ENCODE measurements at places on chromosomes 12 and 14. TPM values are rescaled to one million over a fixed set of nuclear protein-coding genes. Genes with fewer than 3 reads are reported as not detected.

Gene IGF1
- total RNA-seq = 3.6 TPM

Gene ARMH4
- 10.9 TPM for total RNA-seq

Gene IFNG
- total RNA-seq = not detected

Gene COL2A1
- 0.15 TPM for total RNA-seq

Gene ERP27
- not detected for total RNA-seq

Gene SRSF9
- 10.5 TPM for total RNA-seq

Gene COQ10A
- 2.1 TPM for total RNA-seq

Gene NRDE2
- total RNA-seq = 2.1 TPM

Gene MANSC4
- 0.48 TPM for total RNA-seq

Gene DCN
- 2,053 TPM for total RNA-seq

Gene NELL2
- total RNA-seq = not detected

DNA sequence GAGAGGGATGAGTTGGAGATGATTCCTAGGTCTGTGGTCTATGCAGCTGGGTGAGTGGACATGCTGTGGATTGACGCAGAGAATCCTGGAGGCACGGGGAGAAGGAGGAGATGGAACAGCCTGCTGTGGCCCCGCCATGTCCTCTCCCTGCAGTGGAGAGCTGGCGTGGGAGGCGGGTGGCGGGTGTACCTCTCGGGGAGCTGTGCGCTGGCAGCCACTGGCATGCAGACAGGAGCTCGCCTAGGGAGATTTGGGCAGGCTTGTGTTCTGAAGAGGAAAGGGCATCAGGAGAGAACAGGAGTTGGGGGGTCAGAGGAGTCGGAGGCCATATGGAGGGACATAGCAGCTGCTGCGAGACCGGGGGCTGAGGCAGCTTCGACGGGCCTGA, 56.1 kb downstream of the TECPR2 start:
- H3K36me3 ChIP-seq = no peaks in the 10 kb centered on the region
- no peak overlapping the region for H3K27ac ChIP-seq
- no peaks in the 10 kb centered on the region for H3K27me3 ChIP-seq
- H3K4me1 ChIP-seq = no peaks in the 10 kb centered on the region
- no peak overlapping the region for H3K4me3 ChIP-seq

GRCh38 chr12:101186291-101186690, 23.7 kb downstream of the SLC5A8 start:
- no peak for DNase-seq
- H3K36me3 ChIP-seq = no peaks in the 10 kb centered on the region
- H3K4me1 ChIP-seq = no peaks in the 10 kb centered on the region

DNA sequence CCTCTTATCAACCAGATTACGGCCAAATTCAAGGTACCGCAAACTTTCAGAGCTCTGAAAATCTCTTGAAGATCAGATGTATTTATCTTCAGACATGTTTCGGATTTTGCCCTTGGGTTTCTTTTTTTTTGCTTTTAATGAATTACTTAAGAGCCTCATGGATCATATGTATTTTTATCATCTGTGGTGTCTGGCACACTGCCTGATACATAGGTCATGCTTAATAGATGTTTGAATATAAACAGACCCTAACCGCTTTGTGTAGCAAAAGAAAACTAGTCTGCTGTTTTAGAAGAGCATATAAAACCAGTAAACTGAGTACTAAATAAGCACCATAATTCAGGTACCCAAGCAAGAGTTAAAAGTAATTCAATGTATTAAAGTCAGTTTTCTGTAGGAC, 20.1 kb upstream of the TBK1 start:
- no peaks in the 10 kb centered on the region for H3K27me3 ChIP-seq
- DNase-seq = no peak
- H3K4me3 ChIP-seq = no peak overlapping the region
- H3K4me1 ChIP-seq = no peaks in the 10 kb centered on the region
- H3K27ac ChIP-seq = no peak overlapping the region

DNA sequence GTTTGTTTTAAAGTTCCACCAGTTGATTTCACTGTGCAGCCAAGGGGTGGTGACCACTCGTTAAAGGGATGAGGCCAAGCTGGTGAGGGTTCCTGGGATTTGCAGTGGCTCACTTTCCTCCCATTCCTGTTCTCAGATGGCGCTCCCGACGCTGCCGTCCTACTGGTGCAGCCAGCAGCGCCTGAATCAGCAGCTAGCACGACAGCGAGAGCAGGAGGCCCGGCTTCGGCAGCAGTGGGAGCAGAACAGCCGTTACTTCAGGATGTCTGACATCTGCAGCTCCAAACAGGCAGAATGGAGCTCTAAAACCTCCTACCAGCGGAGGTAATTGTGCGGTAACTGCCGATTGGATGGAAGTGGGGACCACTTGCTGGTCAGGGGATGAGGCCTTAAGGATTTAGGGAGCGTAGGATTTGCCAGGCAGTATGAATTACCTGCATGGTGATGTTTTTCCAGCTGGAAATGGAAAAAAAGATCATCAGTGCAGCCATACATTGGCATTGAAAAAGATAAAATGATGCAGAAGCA, 2.9 kb downstream of the TCHP start:
- H3K36me3 ChIP-seq = no peaks in the 10 kb centered on the region
- H3K4me3 ChIP-seq = no peak overlapping the region
- H3K27ac ChIP-seq = no peak overlapping the region
- no peaks in the 10 kb centered on the region for H3K4me1 ChIP-seq
- DNase-seq = no peak

DNA sequence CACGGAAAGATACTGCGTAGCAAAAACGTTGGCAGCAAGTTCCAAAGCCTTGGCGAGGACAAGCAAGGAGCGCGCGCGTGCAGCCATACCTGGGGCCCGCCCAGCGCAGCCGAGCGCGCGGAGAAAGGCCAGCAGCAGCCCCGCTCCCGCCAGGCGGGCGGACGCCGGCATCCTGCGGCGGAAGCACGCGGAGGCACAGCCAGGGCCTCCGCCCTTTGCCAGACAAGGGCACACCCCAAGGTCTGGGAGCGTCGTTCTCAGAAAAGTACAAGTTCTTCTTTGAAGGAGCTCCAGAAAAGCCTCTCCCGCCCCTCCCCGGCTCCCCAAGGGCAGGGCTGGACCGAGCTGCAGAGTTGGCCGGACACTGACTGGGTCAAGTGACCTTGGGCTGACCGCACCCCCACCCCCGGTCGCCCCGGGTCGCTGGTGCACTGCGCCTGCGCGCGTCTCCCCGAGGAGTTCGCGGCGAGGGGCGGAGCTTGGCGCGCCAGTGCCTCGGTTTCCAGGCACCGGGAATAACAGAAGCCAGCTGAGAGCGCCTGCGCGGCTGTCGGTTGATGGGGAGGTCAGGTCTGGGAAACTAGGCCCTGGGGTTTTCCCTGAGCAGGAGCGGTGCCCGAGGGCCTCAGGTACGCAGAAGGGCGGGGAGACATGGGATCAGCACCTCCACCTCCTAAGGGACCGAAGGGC, at the start of gene ZC2HC1C:
TSS of gene ZC2HC1C (plus strand) at position 521 of the 690 bp plus-strand sequence. CDS start 933 bp downstream, outside the sequence.
- peak within 1 kb of the TSS; percentile 40 for H3K4me3 ChIP-seq
- DNase-seq = peak; percentile 95
- H3K36me3 ChIP-seq = no peaks in the 10 kb centered on the region
- peak within 1 kb of the TSS; percentile 86 for H3K27ac ChIP-seq

- no peaks in the 10 kb centered on the region for H3K4me1 ChIP-seq
- no peak overlapping the region for H3K4me3 ChIP-seq
- H3K27ac ChIP-seq = peak overlapping the region; percentile 54
- H3K27me3 ChIP-seq = no peaks in the 10 kb centered on the region
These were observed 72.9 kb upstream of the LTA4H start for GRCh38 chr12:96108321-96108720.

- H3K4me3 ChIP-seq = no peak overlapping the region
- no peak overlapping the region for H3K27ac ChIP-seq
- H3K4me1 ChIP-seq = no peaks in the 10 kb centered on the region
- no peak for DNase-seq
These were observed 145.3 kb downstream of the NTF3 start for GRCh38 chr12:5577211-5577612.

DNA sequence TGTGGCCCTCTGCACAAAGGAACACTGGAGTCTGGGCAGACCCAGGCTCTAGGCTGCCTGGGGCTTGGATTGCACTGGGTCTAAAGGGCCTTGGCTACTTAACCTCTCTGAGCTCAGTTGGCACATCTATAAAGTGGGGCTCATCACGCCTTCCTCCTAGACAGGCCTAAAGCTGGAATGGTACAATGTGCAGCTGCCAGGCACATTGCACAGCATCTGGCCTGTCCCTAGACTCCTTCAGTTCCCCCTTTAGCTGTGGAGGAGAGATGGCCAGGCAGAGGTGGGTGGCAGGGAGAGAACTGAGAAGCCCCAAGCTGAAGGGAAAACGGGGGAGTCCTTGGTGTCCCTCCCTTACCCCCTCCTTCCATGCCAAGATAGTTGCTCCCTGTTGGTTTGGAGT, 10.8 kb downstream of the IRF2BPL start:
- DNase-seq = no peak
- no peak overlapping the region for H3K4me3 ChIP-seq
- H3K27me3 ChIP-seq = no peaks in the 10 kb centered on the region

DNA sequence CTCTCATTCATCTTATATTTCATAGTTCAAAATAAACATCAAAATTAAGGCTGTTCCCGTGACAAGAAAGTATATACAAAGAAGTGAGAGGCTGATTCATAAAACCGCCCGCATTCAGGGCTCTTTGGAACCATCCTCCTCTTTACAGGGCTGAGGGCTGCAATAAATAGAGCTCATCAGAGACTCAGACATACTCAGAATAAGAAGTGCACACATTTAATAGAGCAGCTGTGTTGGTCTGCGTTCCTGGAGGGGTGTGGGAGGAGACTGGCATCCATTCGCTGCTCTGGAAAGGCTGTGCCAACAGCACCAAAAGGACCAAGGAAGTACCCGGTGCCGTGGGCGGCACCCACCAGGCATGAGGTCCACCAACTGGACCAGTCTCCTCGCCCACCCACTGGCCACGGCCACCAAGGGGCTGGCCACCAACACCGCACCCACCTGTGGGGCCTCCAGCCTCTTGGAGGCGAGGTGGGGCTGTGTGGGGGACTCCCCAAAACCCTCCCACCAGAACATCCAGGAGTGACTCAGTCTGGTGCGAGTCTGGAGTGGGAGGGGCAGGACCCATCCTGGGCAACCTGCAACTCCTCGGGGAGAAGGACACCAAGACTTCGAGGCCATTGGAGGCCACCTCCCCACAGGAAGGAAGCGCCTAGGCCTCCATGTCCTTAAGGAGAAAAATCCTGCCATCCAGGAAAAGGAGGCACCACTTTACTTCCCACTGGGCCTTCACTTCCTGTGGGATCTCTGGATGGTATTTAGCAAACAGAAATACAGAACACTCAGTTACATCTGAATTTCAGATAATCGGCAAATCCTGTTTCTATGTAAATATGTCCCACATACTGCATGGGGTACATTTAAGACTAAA, 32.7 kb downstream of the VCPKMT start:
- H3K4me3 ChIP-seq = no peak overlapping the region
- DNase-seq = no peak
- no peaks in the 10 kb centered on the region for H3K36me3 ChIP-seq
- H3K4me1 ChIP-seq = no peaks in the 10 kb centered on the region
- no peaks in the 10 kb centered on the region for H3K27me3 ChIP-seq
- peak overlapping the region; percentile 55 for H3K27ac ChIP-seq

DNA sequence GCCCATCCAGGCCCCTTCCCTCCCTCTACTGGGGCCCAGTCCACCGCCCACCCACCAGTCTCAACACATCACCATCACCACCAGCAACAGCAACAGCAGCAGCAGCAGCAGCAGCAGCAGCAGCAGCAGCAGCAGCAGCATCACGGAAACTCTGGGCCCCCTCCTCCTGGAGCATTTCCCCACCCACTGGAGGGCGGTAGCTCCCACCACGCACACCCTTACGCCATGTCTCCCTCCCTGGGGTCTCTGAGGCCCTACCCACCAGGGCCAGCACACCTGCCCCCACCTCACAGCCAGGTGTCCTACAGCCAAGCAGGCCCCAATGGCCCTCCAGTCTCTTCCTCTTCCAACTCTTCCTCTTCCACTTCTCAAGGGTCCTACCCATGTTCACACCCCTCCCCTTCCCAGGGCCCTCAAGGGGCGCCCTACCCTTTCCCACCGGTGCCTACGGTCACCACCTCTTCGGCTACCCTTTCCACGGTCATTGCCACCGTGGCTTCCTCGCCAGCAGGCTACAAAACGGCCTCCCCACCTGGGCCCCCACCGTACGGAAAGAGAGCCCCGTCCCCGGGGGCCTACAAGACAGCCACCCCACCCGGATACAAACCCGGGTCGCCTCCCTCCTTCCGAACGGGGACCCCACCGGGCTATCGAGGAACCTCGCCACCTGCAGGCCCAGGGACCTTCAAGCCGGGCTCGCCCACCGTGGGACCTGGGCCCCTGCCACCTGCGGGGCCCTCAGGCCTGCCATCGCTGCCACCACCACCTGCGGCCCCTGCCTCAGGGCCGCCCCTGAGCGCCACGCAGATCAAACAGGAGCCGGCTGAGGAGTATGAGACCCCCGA, 6.8 kb upstream of the RNU7-1 start:
- H3K4me3 ChIP-seq = peak overlapping the region; percentile 66
- no peaks in the 10 kb centered on the region for H3K36me3 ChIP-seq
- H3K27ac ChIP-seq = peak overlapping the region; percentile 97
- H3K4me1 ChIP-seq = peaks cover 28% of the 10 kb centered on the region

GRCh38 chr12:53938326-53939140, at the start of gene HOXC13:
TSS of gene HOXC13 (plus strand) at chr12:53938831. CDS start at chr12:53938907, 76 bp downstream.
- DNase-seq = no peak
- no peaks in the 10 kb centered on the region for H3K4me1 ChIP-seq
- H3K27me3 ChIP-seq = peaks cover 35% of the 10 kb centered on the region
- H3K27ac ChIP-seq = no peak within 1 kb of the TSS

DNA sequence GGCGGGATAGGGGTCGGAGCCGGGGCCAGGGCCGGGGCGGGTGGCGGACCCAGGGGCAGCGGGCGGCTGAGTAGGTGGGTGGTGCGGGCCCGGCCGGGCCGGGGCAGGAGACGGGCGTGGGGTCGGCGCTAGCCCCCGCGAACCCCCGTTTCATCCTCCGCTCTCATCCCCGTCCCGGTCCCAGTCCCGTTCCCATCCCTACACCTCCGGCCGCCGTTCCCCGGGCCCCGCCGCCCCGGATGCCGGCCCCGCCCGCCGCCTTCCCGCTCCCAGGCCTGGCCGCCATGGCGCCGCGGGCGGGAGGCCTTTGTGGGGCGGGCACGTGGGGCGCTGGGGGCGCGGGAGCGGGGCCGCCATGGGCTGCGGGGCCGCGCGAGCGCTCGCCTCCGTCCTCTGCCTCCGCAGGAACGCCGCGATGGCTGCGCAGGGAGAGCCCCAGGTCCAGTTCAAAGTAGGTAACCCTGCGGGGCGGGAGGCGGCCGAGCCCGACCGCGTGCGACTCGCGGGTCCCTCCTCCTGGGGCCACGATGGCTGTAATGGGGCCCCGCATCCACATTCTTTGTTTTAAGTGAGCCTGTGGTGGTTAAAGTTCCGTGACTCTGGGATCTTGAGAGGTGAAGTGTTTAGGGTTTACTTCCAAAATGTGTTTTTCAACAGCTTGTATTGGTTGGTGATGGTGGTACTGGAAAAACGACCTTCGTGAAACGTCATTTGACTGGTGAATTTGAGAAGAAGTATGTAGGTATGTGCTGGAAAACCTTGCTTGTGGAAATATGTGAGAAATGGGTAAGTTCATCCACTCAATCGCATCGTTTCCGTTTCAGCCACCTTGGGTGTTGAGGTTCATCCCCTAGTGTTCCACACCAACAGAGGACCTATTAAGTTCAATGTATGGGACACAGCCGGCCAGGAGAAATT, 572 bp downstream of the RAN start:
- peak overlapping the region; percentile 96 for H3K4me3 ChIP-seq
- peaks cover 4% of the 10 kb centered on the region for H3K4me1 ChIP-seq
- no peaks in the 10 kb centered on the region for H3K36me3 ChIP-seq
- no peaks in the 10 kb centered on the region for H3K27me3 ChIP-seq
- no peak for DNase-seq

GRCh38 chr12:70788774-70789173, 131.8 kb downstream of the PTPRR start:
- no peaks in the 10 kb centered on the region for H3K36me3 ChIP-seq
- no peak for DNase-seq
- H3K27ac ChIP-seq = no peak overlapping the region
- H3K4me3 ChIP-seq = no peak overlapping the region
- no peaks in the 10 kb centered on the region for H3K4me1 ChIP-seq

Measured in uterus (tissue), 4 donors.